Pericardium fibroblast (primary cell): ENCODE measurements at places on chromosomes 12 and 14. TPM values are rescaled to one million over a fixed set of nuclear protein-coding genes. Genes with fewer than 3 reads are reported as not detected.

Gene ZCCHC8
- 11.9 TPM in 2 replicates for total RNA-seq

Gene CCDC184
- 0.17 and 1.2 TPM in 2 replicates for total RNA-seq

Gene TFCP2
- total RNA-seq = 8.4 and 8.6 TPM in 2 replicates

Gene TMEM63C
- 3.4 TPM in 1 of 2 replicates, not detected in the other for total RNA-seq

Gene WSCD2
- not detected in 2 replicates for total RNA-seq

Gene C3AR1
- not detected in 2 replicates for total RNA-seq

Gene CFAP54
- 0.12 and 0.77 TPM in 2 replicates for total RNA-seq

Gene FOXG1
- total RNA-seq = 0.17 TPM in 1 of 2 replicates, not detected in the other

Gene RTL1
- total RNA-seq = not detected in 2 replicates

Gene FLVCR2
- total RNA-seq = 2.1 and 2.2 TPM in 2 replicates
